Stimulated activated CD8-positive, alpha-beta memory T cell treated with anti-CD3 and anti-CD28 coated beads, Interleukin-15, amount 100 ng/mL, for 48 hours (primary cell): ENCODE measurements at places on chromosomes 11 and 22.

DNA sequence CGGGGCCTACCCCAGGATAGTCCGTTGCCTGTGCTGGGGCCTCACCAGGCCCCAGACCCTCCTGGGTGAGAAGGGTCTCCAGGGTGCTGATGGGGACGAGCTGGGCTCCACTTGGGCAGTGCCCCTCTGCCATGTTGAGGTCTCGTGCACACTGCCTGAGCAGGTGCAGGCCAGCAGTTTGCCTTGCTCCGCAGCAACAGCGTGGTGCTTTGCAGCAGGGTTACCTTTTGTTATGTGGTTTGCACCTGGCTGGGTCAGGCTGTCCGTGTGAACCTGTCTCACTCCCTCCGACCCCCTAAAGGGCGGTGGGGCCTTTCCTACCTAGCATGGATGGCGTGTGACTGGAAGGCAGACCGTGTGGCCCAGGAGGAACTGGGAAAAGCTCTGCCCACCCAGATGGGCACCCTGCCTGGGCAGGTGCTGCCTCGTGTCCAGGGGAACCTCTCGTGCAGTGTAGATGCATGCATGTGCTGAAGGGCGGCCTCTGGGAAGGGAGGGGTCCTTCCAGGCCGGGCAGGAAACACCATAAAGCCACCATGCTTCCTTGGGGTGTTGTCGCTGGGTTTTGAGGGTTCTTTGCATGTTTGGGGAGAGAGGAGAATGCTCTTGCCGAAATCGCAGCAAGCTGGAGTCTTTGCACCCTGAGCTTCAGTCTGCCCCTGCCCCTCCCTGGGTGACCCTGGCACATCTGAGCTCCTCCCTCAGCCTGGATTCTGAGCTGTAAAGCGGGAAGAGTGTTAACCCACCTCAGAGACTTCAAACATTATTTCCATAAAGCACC is 75.4 kb upstream of the PPARA start:
- DNase-seq, result no peak

GRCh38 chr11:30938171-30938570 is 352.0 kb upstream of the MPPED2 start:
- no peak for DNase-seq

DNA sequence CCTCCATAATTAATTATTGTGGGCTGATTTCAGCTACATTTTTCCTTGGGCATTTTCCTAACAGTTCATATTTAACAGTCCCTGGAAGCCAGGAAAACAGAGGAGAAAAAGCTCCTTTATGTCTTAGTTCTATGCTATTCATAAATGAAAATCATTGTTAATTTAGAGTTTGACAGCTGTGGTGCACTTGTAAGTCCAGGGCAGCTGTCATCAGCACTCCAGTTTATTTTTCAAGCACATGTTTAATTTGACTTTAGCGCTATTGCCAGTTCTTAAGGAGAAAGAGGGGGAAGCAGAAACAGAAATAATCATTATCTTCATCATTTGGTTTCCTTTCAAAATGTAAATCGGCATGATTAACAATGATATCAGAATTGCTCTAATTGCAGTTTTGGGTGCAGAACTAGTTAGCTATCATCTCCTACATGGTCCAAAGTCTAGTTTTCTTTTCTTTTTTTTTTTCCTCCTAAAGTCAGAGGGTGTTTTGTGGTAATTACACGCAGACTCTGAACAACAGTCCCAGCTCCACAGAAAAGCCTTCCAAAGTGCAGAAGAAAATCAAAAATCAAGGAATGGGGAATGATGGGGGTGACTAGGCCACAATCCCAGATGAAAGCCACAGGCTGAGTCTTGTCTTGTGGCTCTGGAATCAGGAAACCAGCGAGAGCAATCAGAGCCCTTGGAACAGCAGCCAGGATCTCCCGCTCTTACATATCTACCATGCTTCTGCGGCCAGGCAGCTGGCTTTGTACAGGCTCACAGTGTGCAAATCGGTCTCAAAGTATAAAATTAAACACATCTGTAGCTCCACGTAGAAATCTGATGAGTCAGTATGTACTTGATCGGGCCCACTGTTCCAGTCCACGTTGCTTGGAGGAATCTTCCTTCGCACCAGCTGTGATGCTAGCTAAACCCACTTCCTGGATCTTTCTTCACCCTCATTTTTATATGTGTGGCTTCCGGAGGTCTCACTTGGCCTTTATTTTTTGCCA is 91.9 kb downstream of the SPON1 start:
- no peak for DNase-seq

DNA sequence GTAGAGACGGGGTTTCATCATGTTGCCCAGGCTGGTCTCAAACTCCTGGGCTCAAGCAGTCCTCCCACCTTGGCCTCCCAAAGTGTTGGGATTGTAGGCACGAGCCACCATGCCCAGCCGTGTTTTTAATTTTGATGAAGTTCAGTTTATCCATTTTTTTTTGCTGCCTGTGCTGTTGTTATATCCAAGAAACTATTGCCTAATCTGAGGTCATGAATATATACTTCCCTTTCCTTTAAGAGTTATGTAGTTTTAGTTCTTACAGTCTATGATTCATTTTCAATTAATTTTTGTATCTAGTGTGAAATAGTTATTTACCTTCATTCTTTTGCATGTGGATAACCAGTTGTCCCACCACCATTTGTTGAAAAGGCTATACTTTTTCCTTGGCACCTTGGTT is 50.3 kb upstream of the SORL1-AS1 start:
- no peak for DNase-seq

DNA sequence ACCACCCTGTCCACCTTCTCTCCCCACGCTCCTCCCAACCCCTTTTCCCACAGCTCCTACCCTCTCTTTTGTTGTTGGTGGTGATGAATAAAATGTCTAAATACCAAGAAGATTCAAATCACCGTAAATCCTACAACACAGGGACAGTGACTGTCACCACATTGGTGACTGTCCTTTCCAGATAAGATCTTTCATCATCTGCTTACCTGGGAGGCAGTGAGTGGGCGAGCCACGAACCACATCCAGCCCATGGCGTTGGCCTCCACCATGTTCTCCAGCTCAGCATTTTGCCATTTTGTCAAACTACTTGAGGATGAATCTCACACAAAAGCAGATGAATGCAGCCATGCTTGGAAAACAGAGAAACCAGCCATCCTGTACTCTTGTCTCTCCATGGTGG is 6.7 kb upstream of the CYTH4 start:
- DNase-seq, result peak; percentile 63

- no peak for DNase-seq
These were observed 44.1 kb downstream of the FANCF start for GRCh38 chr11:22581354-22582150.

DNA sequence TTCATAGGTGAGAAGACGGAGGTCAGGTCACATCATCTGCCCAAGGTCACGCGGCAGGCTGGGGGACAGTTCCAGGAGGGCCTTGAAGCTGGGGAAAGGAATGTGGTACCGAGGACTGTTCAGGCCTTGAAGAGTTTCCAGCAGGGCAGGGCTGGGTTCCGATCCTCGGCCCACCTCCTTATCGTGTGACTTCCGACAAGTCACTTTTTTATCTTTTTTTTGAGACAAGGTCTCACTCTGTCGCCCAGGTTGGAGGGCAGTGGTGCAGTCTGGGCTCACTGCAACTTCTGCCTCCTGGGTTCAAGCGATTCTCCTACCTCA is 623 bp downstream of the NDUFS8 start:
- no peak for DNase-seq

GRCh38 chr22:38214302-38215056 is 12.7 kb downstream of the MAFF start:
- no peak for DNase-seq

- DNase-seq, result no peak
These were observed 6.8 kb upstream of the TPBGL start for GRCh38 chr11:75233754-75234172.

DNA sequence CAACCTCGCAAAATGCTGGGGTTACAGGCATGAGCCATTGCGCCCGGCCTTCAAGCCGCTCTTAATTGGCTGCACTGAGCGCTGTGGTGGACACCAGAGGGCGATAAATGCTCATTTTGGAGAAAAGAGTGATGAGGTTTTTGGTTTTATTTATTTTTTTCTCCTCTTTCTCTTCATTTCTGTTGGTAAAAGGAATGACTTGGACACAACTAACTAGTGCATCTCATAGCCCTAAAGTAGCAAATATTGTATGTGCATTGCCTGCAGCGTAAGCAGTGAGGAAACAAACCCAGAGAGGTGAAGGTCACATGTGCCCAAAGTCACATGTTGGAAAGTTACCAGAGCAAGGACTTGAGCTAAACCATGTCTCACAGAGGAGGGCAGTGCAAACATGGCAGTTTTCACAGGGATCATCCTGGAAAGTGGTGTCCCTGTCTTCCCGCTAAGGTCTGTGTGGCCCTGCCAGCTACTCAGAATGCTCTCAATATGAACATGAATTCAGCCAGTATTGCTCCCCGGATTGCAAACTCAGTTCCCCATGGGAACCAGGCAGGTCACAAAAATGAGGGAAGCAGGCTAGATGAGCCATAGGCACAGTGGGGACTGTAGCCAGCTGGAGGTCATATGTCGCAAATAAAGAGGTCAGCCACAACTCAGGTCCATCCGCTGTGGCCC is 8.6 kb upstream of the CD82 start:
- no peak for DNase-seq

DNA sequence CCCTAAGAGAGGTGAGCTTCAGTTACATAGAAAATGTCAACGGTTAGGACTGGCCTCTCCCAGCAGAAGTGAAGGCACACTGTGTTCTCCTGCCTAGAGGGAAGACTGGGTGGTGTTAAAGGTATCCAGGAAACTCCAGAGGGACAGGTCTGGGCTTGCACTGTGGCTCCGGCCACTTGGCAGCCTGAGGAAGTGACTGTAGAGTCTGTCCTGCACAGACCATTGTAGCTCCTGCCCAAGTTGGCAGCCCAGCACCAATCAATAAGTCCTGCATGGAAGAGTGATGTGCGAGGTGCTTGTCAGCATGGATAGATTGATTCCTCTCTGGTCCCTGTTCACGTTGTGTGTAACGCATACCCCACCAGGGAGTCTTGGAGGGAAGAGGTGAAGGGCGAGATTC is 284.8 kb downstream of the TENM4 start:
- DNase-seq, result no peak

- DNase-seq, result no peak
These were observed 8.2 kb upstream of the KAT5 start for GRCh38 chr11:65703846-65704245.

DNA sequence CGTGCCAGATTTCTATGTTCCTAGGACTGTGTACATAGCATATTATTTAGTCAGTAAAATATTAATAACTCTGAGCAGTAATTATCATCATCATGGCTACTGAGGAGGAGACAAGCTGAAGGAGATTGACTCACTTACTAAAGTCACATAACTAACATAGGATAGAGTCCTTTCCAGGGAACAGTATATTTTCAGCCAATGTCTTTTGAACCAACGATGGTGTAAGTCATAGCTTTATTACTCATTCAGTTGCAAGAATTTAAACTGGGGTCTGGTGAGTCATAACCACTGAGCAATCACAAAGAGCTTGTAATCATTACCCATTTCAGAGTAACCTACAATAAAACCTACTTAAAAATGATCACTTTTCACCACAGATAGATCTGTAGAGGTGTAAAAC is 1564.8 kb upstream of the TENM4 start:
- DNase-seq, result no peak

GRCh38 chr11:69489746-69490365 is 8.4 kb downstream of the LINC01488 start:
- DNase-seq, result no peak

GRCh38 chr11:16738947-16739815 is 734 bp downstream of the C11orf58 start:
- DNase-seq, result no peak
